NCI-H2081 treated with DMSO at 0.1 percent for 48 hours (cell line): ENCODE measurements at places on chromosomes 3 and 15.

DNA sequence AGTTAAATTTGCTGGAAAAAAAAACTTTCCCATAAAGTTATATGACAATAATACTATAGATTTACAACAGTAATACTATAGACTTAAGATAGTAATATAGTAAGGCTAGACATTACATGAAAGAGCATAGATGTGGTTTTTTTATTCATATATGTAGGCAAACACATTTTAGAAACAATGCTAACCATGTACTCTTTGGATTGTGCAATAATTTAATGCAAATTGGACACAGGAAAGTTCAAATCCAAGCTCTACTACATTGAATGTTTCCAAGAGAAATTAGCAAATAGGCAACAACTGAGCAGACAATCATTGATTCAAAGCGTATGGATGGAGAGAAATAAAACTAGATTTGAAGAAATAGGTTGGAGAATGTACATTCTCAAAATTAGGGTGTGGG lies 469.2 kb downstream of the CNTN3 start:
- DNase-seq = no peak

- no peak for DNase-seq
Measured at GRCh38 chr15:48834756-48835155, 23.9 kb upstream of the CEP152 start.

DNA sequence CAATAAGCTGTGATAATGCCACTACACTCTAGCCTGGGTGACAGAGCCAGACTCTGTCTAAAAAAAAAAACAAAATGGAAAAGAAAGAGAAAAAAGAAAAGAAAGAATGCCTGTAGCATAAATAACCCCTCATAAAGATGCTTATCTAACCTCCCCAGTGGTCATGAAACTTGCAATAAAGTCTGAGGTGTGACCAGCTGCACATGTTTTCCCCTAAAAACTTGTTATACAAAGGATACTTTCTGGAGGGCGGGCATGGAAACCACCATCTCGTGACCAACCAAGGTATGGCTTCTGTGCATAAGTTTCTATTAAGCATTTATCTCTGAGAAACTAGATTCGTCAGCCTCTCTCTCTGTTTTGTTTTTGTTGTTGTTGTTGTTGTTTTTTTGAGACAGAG lies 21.8 kb downstream of the CCDC32 start:
- DNase-seq = no peak

DNA sequence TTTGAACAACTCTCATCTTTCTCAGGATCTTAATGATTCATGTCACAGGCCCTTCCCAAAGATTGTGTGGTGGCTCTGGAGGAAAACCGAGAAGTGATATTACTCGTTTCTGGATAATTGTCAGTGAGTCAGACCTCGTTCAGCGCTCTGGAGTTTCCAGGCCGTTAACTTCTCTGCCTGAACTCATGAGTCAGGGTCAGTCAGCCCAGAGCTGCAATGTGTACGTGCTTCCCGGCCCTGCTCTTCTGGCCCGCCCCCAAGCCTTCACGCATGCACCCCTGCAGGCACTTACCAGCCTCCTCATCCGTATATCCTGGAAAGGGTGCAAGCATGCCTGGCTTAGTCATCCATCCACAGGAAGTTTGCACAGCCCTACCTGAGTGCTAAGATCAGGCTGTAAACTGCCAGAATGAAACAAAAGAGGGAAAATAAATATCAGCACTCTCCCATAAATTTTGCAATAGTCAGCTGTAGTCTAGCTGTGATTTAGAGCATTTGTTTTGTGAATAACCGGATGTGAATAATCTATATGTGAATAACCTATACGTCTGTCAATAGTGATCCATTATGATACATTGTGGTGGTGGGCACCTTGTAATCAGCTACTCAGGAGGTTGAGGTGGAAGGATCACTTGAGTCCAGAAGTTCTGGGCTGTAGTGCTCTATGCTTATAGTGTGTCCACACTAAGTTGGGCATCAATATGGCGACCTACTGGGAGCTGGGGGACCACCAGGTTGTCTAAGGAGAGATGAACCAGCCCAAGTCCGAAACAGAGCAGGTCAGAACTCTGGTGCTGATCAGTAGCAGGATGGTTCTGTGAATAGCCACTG lies 35.3 kb upstream of the SEMA4B start:
- no peak for DNase-seq
